ENCODE measurements at places on chromosomes 12 and 14.

DNA sequence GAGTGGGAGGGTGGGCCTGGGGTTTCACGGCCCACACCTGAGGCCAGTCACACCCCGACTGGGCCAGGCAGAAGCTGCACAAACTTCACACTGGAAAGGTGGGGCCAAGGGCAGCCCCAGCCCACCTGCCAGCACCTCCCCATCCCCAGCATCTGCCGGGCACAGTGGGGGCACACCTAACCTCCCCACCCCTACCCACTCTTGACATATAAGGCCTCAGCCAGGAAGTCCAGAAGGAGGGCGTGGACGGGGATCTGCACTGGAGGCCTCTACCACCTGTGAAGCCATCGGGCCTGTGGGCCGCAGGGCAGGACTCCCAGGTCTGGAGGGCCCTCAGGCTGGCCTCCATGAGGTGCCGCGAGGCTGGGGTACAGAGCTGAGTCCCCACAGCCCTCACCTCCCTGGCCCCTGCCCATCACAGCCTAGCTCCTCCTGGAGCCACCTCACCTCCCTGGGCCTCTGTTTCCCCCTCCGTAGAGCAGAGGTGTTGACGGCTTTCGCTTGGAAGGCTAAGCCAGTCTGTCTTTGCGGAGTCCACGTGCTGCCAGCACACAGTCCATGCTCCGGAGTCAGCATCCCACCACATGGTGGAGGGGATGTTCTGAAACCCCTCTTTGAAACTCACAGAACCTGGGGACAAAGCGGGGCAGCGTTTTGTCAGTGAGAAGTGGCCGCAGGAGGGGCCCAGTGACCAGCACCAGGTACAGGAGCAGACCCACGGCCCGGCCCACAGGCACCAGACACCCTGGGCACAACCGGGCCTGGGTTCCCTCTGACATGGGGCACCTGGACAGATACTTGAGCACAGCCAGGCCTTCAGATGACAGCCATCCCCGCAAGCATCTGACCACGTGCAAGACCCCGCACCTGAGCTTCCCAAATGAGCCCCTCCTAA is 38.2 kb upstream of the INF2 start:
- DNase-seq = no peak

DNA sequence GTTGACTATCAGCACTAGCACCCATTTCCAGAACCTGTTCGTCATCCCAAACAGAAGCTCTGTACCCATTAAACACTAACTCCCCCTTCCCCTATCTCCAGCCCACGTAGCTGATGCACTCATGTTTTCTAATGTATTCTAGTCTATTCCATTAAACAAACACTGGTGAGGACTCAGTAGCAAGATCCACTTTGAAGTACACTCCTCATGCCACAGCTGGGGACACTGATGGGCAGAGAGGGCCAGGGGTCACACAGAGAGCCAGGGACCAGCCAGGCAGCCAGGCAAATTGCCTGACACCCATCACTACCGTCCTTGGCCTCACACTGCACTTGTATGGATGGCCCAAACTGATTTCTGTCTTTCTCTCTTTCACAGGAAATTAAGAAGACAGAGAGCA is 269.9 kb upstream of the DIO3 start:
- DNase-seq = no peak

GRCh38 chr12:19489168-19489567 is 49.9 kb downstream of the AEBP2 start:
- DNase-seq = no peak

DNA sequence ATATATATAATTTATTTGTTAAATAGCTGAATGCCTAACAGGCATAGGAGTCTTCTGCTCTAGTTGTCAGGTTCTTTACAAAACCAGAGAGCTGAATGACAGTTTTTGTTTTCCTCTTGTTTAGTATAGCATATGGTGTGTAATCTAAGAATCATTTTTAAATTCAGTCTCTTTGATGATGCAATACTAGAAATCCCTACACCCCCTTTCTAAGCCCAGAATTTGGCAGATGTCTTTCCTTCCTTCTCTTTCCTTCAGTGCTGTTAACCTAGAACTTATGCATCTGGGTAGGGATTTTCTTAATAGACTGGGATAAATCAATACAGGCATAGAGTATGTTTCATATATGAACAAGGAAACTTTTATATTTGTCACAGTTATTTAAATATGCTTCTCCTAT is 198.1 kb downstream of the KCNH5 start:
- no peak for DNase-seq

GRCh38 chr14:67900231-67900630 is 80.7 kb downstream of the RAD51B start:
- no peak for DNase-seq

DNA sequence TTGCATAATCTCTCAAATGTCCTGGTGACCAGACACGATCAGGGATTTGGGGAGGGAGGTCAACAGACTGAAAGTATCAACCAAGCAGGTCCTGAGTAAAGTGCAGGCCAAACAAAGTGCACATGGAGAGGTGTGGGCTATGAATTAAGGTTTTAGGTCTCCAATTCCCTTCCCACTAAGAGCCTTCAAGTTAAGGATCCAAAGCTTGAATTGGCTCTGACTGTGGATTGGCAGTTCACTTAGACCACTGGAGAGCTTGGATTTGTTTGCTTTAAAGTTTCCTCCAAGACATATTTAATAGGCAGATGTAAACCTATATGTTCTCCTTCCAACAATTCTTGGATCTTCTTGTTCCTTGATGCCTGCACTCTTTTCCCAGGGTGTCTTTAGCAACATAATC is 129.6 kb upstream of the IGF1 start:
- no peak for DNase-seq

DNA sequence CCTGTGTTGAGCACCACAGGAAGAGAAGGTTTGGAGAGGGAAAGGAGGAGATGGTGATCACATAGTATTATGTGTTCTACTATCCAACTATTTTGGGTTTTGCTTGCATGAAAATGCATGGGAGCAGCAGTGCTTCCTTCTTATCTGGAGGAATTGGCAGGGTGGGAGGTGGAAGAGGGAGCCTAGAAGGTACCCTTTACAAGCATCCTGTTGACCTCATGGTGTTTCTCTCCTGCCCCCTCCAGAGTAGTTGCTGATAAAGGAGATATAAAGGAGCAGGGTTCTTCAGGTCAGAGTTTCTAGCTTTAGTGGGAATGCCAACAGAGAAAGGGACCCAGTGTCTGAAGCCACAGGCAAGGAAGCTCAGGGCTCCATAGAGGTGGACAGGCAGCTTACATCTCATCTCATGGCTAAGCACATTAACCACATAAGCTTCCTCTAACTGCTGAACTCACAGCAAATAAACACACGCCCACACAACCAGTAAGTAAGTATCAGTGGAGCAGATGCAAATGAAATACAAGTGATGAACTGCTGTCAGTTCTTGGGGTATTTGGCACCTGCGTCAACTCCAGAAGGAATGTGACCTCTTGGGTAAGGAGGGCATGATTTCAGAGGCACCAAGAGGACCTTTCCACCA is 174.2 kb upstream of the SLC38A2 start:
- DNase-seq = no peak

DNA sequence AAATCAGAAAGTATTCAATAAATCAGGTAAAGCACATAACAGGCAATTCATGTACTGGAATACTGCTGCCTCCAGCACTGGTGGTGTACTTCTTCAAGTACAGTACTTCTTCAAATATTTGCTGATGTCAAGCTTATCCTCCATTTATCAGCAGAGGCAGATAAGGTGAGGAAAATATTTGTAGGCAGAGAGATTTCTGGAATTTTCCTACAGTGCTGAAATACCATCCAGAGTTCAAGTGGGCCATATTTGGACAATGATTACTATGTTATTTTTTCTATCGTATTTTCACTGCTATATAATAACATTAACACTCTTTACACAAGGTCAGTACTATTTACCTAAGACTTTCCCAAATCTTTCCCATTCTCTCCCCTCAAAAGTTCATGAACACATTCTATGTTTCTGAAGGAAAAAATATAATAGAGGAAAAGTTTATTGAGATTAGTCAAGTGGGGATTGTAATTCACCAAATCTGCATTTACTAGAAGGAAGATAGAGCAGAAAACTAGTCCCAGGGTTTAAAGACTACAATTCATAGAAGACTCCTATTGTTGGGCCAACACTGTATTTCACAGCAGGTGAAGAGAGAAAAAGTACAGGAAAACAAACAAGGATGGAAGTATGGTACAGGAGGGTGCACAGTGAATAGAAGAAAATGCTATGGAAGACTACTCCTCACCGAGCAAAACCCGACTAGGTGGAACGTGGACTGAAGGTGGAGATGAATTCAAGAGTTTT is 141.1 kb downstream of the PAWR start:
- DNase-seq = no peak

GRCh38 chr14:33589334-33589733 is 361.5 kb downstream of the EGLN3 start:
- DNase-seq = no peak

DNA sequence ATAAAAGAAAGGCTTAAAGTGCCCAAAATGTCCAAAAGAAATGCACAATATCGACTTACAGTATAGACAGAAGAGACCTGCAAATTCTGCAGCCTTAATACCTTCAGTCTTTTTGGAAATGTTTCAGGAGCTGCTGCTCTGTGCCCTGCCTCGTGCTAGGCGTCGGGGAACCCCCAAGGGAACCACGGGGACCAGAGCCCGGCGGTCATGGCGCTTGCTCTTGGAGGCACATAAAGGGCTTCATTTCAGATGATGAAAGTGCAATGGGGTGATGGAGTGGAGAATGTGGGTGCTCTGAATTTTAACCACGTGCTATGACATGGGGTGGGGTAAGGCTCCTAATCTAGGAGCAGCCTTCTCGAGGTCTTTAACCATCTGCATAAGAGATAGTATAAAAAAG is 14.8 kb upstream of the AACS start:
- DNase-seq = no peak

- peak; percentile 91 for DNase-seq
Observed at GRCh38 chr12:9064815-9065606, 50.7 kb downstream of the A2M start.

All from left colon (tissue), 2 donors.